Stimulated activated CD4-positive, alpha-beta T cell treated with anti-CD3 and anti-CD28 coated beads, Interleukin-12 subunit alpha, Interleukin-12 subunit beta, amount 100 ng/mL, for 4 hours (primary cell): ENCODE measurements at places on chromosomes 7 and 10.

- DNase-seq = no peak
These were observed 133.5 kb downstream of the VIPR2 start for GRCh38 chr7:159010937-159011721.

GRCh38 chr10:61897671-61898434 lies 3.6 kb upstream of the ARID5B start:
- DNase-seq = no peak

DNA sequence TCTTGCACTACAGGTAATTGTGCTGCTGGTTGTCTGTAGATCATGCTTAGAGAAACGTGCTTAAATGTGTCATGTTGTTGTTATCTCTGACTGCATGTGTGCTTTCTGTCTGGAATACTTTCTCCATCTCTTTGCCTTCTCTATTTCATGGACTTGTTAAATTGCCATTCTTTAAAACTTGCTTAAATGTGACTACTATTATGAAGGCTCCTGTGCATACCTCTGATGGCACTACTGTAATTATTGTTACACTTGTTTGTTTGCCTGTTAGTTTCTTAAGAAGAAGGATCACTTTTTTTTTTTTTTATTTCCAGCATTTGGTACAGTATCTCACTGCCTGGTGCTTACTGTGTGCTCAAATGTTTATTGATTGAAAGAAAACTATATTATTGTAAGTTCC lies 41.6 kb downstream of the KMT2E start:
- DNase-seq = no peak

DNA sequence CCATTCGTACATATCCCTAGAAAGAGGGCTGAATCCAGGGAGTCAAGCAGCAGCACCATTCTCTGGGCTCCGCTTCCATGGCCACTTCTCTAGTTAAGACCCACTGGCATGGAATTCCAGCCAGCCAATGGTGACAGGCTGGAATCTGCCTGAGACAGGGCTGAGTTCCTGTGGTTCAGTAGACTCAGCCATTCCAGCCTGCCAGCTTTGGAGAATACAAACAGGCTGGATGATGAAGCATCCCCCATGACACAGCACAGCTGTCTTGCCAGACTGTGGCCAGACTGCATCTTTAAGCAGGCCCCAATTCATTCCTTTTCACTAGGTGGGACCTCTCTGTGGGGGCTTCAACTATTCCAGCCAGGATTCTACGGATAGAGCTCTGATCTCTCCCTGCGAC lies 329.6 kb downstream of the XPNPEP1 start:
- no peak for DNase-seq

DNA sequence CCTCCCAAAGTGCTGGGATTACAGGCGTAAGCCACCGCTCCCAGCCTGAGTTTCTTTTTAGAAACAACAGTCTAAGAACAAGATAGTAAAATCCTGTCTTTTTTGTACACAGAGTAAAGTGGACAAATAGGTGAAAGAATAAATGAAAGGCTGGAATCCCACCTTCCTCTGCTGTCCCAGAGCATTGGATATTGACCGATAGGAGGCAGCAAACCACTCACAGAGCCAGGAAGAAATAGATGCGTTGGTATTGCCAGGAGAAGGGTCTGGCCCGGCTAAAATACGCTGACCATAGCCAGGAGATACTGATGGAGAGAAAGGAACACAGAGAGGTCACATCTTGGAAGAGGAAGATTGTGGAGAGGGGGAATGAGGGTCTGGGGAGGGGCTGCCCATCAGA lies 11.4 kb upstream of the ZNF12 start:
- DNase-seq = no peak

GRCh38 chr7:159126311-159127260 lies 18.1 kb downstream of the VIPR2 start:
- no peak for DNase-seq

GRCh38 chr7:107264723-107265122 lies 95.9 kb downstream of the HBP1 start:
- DNase-seq = no peak

DNA sequence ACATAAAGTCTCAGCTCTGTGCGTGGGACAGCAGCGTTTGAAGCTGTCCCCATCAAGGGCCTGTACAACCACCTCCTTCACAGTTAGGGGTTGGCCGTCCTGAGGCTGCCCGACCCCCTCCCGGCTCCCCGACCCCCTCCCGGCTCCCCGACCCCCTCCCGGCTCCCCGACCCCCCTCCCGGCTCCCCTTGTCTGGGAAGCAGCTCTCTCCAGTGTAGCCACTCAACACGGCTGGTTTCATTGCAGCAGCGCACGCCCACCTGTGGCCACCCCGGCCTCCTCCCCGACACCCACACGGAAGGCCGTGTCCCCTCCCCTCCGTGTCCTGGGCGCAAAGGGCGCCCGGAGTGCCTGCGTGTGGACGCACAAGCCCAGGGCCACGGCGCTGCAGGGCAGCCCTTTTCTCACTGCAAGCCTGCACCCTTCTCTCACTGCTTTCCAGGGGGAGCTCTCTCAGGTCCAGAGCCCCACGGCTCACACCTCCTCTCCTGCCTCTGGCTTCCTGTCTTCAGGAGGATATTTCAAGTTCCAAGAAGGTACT lies 20.9 kb upstream of the FAM20C start:
- no peak for DNase-seq

GRCh38 chr10:50508315-50509051 lies 115.3 kb downstream of the SGMS1 start:
- no peak for DNase-seq
